ENCODE measurements at places on chromosomes 6 and 20.
A peak's percentile ranks its signal among the peaks of the same experiment; 100 is the strongest.

GRCh38 chr6:12241493-12242175, 48.5 kb upstream of the EDN1 start:
- DNase-seq, result no peak

- DNase-seq, result no peak
These were observed 996 bp upstream of the NFKBIE start for GRCh38 chr6:44266347-44266746.

- no peak for DNase-seq
These were observed 71.9 kb downstream of the FAM120B start for GRCh38 chr6:170378502-170378901.

DNA sequence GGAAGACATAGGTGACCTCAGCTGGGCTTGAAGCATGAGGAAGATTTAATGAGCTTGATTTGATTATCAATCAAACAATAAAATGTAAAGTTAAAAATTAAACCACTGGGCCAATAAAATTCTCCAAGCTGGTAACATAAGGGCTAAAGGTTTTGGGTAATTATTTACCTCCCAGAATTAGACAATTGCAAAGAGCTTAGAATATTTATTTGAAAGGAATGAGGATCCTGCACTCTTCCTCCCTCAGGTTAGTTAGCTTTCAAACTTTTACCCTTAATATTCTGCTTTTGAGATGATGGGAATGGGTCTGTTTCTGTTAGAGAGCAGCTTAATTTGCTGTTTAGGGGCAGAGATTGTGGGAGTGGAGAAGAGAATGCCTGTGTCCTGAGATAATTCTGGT, at the start of gene SLC17A4:
SLC17A4 (plus strand) TSS at position 208 of the 400 bp plus-strand sequence. CDS start 7,221 bp downstream, outside the sequence.
- DNase-seq, result no peak

- no peak for DNase-seq
These were observed 25.1 kb upstream of the SLC17A3 start for GRCh38 chr6:25899123-25899522.

GRCh38 chr6:167575158-167575696, 250.3 kb downstream of the TTLL2 start:
- DNase-seq, result no peak

GRCh38 chr6:26627843-26628242, 31.1 kb downstream of the ABT1 start:
- DNase-seq, result no peak

DNA sequence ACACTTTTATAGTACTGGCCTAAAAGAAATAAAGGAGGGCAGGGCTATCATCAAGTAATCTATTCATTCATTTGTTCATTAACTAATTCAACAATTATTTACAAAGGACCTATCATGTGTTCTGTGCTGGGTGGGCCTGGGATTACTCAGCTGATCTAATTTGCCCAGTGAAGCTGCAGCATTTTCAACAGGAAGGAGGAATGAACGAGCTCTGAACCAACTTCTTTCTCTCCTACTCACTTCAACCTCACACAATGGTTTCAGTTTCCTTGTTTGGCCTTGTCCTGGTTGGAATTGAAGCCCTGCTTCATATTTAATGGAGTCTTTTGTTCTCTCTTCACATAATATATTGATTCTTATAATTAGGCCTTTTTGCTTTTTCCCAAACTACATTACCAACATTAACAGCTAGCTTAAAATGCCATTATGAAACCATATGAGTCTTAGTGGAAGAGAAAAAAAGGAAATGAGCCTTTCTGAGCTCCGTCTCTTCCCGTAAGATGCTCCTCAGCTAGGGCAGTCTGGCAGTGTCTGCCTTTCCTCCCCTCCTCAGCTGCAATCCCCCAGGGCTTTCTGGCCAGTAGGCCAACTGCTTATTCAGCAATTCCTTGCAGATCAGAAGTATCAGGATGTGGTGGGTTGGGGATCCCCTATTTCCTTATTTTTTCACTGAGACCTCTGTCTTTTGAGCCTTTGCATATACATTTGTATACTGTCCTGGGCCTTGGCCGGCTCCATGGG, 79.4 kb upstream of the NRN1 start:
- DNase-seq, result no peak

- no peak for DNase-seq
These were observed 63.7 kb upstream of the BEND3 start for GRCh38 chr6:107179004-107179403.

DNA sequence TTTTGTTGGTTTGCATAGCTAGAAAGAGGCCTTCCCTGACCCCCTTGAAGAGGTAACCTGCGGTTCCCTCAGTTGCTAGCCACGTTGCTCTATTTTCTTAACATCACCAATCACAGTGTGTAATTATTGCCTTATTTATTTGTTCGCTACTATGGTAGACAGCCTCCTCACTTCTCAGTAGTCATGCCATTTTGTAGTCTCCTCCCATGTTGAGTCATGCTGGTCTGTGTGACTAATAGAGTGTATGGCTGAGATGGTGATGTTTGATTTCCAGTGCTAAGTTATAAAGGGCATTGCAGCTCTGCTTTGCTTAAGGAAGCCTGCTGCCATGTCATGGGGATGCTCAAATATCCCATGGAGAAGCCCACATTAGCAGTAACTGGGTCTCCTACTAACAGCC, 236.6 kb upstream of the CHD6 start:
- no peak for DNase-seq

DNA sequence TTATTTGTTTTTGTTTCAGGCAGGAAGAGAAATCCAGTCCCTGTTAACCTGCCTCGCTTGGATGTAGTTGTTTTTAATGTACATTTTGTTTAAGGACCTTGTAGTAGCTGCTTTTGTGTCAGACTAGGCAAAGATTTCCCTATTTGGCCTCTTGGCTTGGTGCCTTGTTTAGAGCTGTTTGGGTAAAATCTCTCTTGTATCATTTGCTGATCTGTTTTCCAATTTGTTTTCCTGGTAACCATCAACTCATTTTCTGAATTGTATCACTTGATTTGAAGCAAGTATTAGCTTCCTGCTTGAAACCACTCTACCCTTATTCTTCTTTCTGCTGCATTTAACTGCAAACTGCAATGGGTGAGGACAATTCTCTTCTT, 160.7 kb downstream of the ZFAND3 start:
- no peak for DNase-seq

DNA sequence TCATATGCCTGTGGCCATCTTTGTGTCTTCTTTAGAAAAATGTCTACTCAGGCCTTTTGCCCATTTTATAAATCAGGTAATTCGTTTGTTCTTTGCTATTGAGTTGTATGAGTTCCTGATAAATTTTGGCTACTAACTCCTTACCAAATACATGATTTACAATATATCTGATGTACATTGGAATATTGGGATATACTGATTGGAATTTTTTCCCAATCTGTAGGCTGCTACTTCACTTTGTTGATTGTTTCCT, 39.2 kb downstream of the BACH2 start:
- DNase-seq, result no peak

DNA sequence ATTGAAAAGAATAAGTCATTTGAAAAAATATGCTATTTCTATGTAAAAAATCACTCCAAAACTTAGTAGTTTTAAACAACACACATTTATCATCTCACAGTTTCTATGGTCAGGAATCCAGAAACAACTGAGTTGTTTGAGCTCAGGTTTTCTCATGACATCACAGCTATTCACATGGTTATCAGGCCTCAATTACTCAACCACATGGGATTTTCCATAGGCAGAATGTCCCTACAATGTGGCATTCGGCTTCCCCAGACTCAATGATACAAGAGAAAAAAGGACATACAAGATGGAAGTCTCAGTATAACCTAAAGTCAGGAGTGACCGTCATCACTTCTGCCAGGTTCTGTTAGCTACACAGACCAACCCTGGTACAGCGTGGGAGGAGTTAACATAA, 3.4 kb upstream of the SLC35D3 start:
- DNase-seq, result no peak

- DNase-seq, result no peak
These were observed 838.8 kb downstream of the MAFB start for GRCh38 chr20:39850246-39850645.

- DNase-seq, result no peak
These were observed 80.4 kb upstream of the PMEPA1 start for GRCh38 chr20:57790176-57790575.

DNA sequence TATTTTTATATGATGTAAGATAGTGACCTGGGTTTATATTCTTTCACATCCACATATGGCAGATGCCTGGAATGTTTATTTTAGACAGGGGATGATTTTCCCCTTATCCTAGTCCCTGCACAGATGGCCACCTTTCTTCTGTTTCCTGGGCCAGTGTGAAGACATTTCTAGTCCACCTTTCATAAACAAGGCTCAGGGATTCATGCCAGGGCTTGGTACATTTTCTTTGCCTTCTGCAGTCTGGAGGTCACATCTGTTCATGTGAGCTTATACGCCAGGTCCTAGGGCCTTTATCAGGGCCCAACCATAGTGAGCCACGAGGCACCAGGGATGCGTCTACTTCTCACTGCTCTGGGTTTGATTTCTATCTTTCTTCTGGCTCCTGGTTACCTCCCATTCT, 38.0 kb upstream of the ERVFRD-1 start:
- DNase-seq, result no peak

- DNase-seq, result no peak
These were observed 10.5 kb downstream of the MRPS18A start for GRCh38 chr6:43676962-43677606.

DNA sequence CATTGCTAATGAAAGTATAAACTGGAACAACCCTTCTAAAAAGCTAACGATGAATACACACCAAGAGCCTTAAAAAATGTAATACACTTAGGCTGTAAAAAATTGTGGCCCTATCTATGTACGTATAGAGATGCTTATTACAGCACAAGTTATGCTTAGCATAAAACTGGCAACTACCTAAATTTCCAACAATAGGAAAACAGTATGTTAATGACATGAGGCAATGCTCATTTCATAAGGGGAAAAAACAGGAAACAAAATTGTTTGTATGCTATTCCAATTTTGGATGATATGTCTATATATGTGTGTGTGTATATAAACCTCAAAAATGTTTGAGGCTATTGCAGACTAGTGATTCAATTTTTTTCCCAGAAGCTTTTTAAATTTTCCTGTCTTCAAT, 82.5 kb downstream of the DTNBP1 start:
- DNase-seq, result no peak

DNA sequence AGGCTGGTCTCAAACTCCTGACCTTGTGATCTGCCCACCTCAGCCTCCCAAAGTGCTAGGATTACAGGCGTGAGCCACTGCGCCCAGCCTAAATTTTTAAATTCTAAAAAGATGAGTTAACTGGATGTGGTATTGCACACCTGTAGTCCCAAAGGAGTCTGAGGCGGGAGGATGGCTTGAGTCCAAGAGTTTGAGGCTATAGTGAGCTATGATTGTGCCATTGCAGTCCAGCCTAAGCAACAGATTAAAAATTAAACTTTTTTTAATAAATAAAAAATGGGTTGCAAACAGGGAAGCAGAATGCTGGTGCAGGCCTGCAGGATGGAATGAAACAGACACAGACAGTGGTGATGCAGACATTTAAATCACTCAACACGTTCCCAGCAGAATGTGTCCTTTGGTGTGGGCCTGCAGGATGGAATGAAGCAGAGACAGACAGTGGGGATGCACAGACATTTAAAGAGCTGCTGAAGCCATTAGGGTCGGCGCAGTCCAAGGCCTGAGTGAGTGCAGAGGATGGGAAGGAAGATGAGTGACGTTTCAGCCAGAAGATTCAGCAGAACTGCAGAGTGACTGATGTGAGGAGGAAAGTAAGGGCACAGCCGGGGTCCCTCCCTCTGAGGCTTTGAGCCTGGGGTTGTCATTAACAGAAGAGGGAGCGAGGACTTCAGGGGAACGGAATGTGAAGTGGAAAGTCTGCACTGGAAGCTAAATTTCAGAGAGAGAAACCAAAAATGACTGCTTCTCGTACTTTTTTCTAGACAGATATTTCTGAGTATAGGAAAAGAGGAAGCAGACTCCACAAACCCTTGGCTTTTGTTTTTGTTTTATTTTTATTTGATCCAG, 117.5 kb downstream of the RIN2 start:
- DNase-seq, result no peak

DNA sequence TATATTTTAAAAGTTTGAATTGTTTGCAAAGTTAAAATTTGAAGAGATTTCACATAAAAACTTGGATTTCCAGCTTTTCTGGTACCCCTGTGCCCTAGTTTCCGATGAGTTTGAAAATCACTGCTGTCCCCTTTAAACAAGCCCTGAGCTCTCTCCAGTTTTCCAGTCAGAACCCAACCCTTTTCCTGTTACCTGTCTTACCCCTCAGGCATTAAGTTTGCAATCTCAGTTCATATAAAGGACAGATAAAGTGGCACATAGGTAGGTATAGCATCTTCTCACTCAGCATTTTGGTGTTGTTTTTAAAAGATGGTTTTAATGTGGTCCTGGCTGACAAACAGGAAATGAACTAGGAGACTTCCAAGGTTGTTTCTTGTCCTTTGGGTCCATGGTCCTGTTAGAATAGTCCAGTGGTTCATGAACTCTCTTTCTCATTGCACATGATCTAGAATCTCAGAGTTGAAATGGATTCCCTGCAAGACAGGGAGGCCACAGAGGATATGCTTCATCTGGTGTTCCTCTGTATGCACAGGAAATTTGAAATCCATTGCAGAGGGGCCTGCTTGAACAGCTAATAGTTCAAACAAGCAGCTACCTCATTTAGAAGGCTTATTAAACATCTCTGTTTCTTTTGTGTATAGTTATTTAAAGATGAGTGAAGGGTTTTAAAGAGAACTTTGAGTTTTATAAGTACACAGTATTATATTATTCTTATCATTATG, 82.7 kb downstream of the JAG1 start:
- no peak for DNase-seq

- no peak for DNase-seq
These were observed 14.3 kb upstream of the EPM2A start for GRCh38 chr6:145749632-145750031.

DNA sequence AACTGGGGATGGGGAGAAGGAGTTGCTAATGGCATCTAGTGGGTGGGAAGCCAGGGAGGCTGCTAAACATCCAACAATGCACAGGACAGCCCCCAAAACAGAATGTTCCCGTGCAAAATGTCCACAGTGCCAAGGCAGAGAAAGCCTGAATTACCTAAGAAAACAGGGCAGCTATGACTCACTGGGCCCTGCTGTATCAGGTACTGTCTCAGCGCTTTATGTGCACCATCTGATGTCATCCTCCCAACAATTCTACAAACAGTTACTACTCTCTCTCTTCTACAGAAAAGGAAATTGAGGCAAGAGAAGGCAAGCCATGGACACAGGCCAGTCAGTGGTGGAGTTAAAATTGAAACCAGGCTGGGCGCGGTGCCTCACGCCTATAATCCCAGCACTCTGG, 3.1 kb downstream of the YTHDF1 start:
- DNase-seq, result no peak

GRCh38 chr6:88823998-88824397, 139.4 kb downstream of the RNGTT start:
- DNase-seq, result no peak

- DNase-seq, result no peak
These were observed 21.9 kb downstream of the NCOA7 start for GRCh38 chr6:125812394-125813292.

- DNase-seq, result peak; percentile 77
These were observed 47.1 kb upstream of the ENTPD6 start for GRCh38 chr20:25148181-25148981.
